ENCODE measurements at places on chromosomes 12 and 14. TPM values are rescaled to one million over a fixed set of nuclear protein-coding genes. Genes with fewer than 3 reads are reported as not detected.

The WBP11 gene
- 12.4 TPM for total RNA-seq

The KRT85 gene
- not detected for total RNA-seq

The RNASE7 gene
- total RNA-seq = not detected

The CDH24 gene
- 6.5 TPM for total RNA-seq

The CEBPE gene
- not detected for total RNA-seq

The SYNJ2BP gene
- 37.0 TPM for total RNA-seq

The OR6C2 gene
- total RNA-seq = not detected

The KCNH5 gene
- total RNA-seq = not detected

The CLECL1 gene
- 1.9 TPM for total RNA-seq

The BDKRB2 gene
- 34.6 TPM for total RNA-seq

All from uterus (tissue), 4 donors.